Effector CD4-positive, alpha-beta T cell (primary cell): ENCODE measurements at places on chromosomes 1 and 21.

GRCh38 chr1:83794384-83794783 lies 204.5 kb downstream of the TTLL7 start:
- no peak for DNase-seq

GRCh38 chr1:171742577-171742922 lies 685 bp upstream of the VAMP4 start:
- no peak for DNase-seq

DNA sequence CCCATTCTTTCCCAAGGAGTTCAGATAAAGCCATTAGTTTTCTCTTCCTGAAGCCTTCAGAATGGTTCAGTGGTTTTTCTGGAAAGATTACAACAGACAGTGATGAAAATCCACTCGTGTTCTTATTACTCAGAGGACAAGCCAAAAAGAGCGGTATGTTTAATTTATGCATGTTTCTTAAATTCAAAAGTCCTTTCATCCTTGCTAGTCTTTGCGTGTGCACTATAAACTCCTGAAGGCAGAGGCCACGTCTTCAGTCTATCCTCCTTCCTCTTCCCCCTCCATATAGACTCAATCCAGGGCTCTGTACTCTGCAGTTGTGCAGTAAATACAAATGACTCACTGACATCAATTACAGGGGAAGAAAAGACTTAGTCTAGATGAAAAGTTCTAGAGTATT lies 409.2 kb upstream of the PLXNA2 start:
- DNase-seq: no peak

GRCh38 chr1:220966041-220966440 lies 86.8 kb downstream of the HLX start:
- no peak for DNase-seq

- no peak for DNase-seq
Observed at GRCh38 chr1:26922431-26922729, 837 bp downstream of the NUDC start.

GRCh38 chr1:201316556-201316955 lies 33.2 kb downstream of the PKP1 start:
- no peak for DNase-seq

GRCh38 chr1:153610811-153611301 lies 2.1 kb downstream of the S100A16 start:
- DNase-seq: no peak

GRCh38 chr1:183103147-183103546 lies 79.9 kb downstream of the LAMC1 start:
- no peak for DNase-seq

DNA sequence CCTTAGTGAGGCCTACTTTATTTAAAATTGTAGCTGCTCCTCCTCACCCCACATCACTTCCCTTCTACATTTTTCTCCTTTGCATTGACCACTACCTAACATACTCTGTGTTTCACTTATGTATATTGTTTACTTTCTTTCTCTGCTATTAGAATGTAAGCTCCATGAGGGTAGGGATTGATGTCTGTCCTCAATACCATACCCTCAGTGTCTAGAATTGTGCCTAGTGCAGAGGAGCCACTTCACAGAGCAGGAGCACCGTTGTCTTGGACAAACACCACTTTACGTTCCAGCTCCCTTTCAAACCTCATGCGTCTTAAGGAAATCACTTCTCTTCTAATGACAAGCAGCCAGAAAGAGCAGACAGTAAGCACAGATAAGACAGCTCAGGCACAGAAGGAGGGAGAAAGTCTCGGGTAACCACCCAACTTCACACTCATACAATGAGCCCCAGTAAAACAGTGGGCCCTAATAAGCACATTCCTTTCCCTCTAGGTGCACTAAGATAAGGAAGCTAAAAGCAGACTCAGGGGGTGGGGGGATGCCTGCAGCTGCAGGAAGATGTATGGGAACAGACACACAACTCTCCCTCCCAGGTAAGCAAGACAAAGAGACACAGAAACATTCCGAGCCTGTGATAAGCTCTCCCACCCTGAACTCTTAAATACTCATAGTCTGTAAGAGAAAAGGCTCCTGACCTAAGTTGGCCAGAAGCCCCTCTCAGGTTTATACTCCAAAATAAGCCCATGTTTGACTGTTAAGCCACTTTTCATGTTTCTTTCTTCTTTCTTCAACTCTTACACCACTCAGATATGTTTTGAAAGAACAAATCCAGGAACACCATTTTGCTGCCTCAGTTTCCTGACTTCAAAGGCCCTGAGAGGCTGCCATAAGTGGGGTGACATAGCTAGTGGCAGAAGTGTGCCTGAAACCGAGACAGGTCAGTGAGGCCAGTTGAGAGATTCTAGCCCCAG lies 7.1 kb upstream of the PLEKHM2 start:
- no peak for DNase-seq

GRCh38 chr1:79708646-79709265 lies 702.2 kb upstream of the ADGRL4 start:
- DNase-seq: no peak
